ENCODE measurements at places on chromosomes 5 and 9.

- H3K36me3 ChIP-seq: no peaks in the 10 kb centered on the region
- 0 out of 2 replicates have a peak, but pooled peaks cover 1% of the 10 kb centered on the region for H3K4me1 ChIP-seq
- DNase-seq: no peak
- H3K4me3 ChIP-seq: no peak overlapping the region
Measured at GRCh38 chr5:137283801-137284200, 215.3 kb downstream of the SPOCK1 start.

DNA sequence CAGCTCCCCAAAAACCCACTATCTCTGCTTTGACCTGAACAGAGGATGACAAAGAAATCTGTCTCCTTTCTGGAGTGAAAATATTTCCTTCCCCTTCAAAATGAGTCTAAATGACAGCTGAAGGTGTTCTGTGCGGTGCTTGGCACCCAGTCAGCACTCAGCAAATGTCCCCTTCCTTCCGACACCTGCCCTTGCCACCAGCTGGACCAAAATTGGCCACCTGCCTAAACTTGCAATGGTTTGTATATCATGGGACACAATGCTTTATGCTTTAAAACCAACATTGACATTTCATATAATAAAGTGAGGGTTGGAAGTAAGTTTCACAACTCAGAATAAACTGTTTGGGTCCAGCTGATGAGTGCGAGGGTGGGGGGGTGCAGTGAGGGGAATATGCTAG lies 7.5 kb upstream of the TTC1 start:
- no peaks in the 10 kb centered on the region for H3K4me1 ChIP-seq
- no peaks in the 10 kb centered on the region for H3K36me3 ChIP-seq
- H3K4me3 ChIP-seq: no peak overlapping the region
- no peak for DNase-seq
- H3K27ac ChIP-seq: no peak overlapping the region

DNA sequence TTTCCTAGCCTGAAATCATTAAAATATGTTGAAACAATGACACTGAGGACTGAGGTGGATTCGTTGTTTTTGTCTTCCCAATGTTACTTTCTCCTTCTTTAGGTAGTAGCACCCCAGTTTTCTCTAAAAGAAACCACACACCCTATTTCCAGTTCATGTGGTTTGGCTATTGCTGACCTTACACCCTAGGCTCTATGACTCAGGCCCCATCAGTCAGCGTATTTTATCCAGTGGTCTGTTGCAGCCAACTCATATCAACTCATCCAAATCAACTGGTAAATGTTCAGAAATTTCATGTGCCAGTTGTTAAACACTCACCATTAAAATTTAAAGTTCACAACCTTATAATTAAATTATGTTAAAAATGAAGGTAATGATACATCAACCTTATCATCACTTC lies 44.6 kb upstream of the NFIB start:
- H3K27ac ChIP-seq: no peak overlapping the region
- H3K36me3 ChIP-seq: no peaks in the 10 kb centered on the region
- DNase-seq: no peak
- H3K4me1 ChIP-seq: peaks cover 1% of the 10 kb centered on the region
- H3K4me3 ChIP-seq: no peak overlapping the region

- no peak for DNase-seq
- no peaks in the 10 kb centered on the region for H3K27me3 ChIP-seq
- H3K36me3 ChIP-seq: no peaks in the 10 kb centered on the region
- H3K27ac ChIP-seq: no peak overlapping the region
- H3K4me1 ChIP-seq: peaks cover 1% of the 10 kb centered on the region
Measured at GRCh38 chr5:172745838-172746237, 25.2 kb downstream of the DUSP1 start.

- H3K4me1 ChIP-seq: peaks cover 5% of the 10 kb centered on the region
- no peak overlapping the region for H3K4me3 ChIP-seq
- H3K36me3 ChIP-seq: no peaks in the 10 kb centered on the region
- no peaks in the 10 kb centered on the region for H3K27me3 ChIP-seq
- no peak for DNase-seq
Measured at GRCh38 chr9:71683598-71684235, 84.6 kb downstream of the CEMIP2 start.

DNA sequence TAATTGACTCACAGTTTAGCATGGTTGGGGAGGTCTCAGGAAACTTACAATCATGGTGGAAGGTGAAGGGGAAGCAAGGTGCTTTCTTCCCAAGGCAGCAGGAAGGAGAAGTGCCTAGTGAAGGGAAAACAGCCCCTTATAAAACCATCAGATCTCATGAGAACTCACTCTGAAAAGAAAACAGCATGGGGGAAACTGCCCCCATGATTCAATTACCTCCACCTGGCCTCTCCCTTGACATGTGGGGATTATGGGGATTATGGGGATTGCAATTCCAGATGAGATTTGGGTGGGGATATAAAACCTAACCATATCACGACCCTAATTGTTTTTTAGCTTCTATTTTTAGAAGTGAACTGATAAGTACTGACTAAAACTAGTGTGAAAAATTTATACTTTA lies 1377.5 kb upstream of the DMAC1 start:
- H3K4me3 ChIP-seq: no peak overlapping the region
- H3K27me3 ChIP-seq: no peaks in the 10 kb centered on the region
- no peak for DNase-seq
- no peaks in the 10 kb centered on the region for H3K36me3 ChIP-seq
- H3K27ac ChIP-seq: no peak overlapping the region

DNA sequence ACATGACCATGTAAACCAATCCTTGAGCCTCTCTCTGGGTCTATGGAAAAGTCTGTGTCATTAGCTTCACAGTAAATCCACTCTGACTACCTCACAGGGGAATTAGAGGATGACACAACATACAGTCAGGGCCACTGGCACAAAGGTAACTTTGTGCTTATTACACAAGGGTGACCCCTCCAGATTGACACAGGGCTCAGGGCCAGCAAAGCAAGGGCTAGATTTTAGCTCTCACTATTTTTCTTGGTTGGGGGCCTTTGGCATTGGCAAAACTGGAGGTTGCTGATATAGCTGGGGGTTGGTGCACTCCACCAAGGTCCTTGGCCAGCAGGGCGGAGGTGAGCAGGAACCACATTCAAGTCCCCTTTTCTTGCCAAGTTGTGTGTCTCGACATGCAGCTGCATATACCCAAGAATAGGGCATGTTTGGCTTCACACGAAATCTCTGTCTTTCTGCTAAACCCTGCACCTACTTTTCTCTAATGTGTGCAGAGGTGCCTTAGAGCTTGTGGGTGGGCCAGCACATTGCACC lies 15.2 kb upstream of the OSMR start:
- no peaks in the 10 kb centered on the region for H3K36me3 ChIP-seq
- no peak overlapping the region for H3K4me3 ChIP-seq
- H3K27me3 ChIP-seq: no peaks in the 10 kb centered on the region
- no peak for DNase-seq
- H3K27ac ChIP-seq: no peak overlapping the region

DNA sequence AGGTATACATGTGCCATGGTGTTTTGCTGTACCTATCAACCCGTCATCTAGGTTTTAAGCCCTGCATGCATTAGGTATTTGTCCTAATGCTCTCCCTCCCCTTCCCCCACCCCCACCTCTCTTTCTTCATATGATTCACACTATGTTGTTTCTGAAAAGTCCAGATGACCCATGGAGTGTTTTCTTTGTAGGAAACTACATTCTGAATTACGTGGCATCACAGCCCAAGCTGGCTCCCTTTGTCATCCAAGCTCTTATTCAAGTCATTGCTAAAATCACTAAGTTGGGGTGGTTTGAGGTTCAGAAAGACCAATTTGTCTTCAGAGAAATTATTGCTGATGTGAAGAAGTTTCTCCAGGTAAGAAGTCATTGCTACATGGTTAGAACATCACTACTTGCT lies 30.4 kb downstream of the RANBP17 start:
- no peak overlapping the region for H3K27ac ChIP-seq
- no peak for DNase-seq
- no peak overlapping the region for H3K4me3 ChIP-seq
- no peaks in the 10 kb centered on the region for H3K4me1 ChIP-seq
- no peaks in the 10 kb centered on the region for H3K27me3 ChIP-seq

- H3K4me1 ChIP-seq: no peaks in the 10 kb centered on the region
- H3K36me3 ChIP-seq: no peaks in the 10 kb centered on the region
- H3K27me3 ChIP-seq: no peaks in the 10 kb centered on the region
- no peak overlapping the region for H3K4me3 ChIP-seq
- no peak for DNase-seq
Measured at GRCh38 chr5:75670577-75670976, 46.7 kb downstream of the POC5 start.

GRCh38 chr9:32468740-32469139 lies 57.3 kb downstream of the RIGI start:
- H3K4me1 ChIP-seq: no peaks in the 10 kb centered on the region
- no peak overlapping the region for H3K4me3 ChIP-seq
- H3K27ac ChIP-seq: no peak overlapping the region
- no peaks in the 10 kb centered on the region for H3K27me3 ChIP-seq
- H3K36me3 ChIP-seq: no peaks in the 10 kb centered on the region

DNA sequence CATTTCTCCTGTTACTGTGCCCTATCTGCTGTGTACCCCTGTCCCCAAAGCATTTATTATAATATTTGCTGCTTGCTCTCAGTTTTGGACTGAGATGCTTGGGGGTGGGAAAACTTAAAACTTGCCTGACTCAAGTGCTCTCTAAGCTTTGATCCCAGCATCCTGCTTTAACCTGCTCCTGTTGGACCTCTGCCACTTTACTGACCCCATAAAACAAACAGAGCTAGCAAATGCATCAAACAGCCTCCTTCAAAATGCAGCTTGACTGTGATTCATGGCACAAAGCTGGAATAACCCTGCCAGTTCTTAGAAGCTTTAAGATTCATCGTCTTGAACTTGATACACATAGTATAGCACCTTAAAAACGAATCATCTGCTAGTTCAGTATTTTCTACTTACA lies 212.5 kb downstream of the DEPDC1B start:
- no peak overlapping the region for H3K27ac ChIP-seq
- H3K4me3 ChIP-seq: no peak overlapping the region
- H3K27me3 ChIP-seq: no peaks in the 10 kb centered on the region
- no peaks in the 10 kb centered on the region for H3K4me1 ChIP-seq
- no peak for DNase-seq

GRCh38 chr5:38695021-38695958 lies 138.8 kb upstream of the LIFR start:
- H3K27ac ChIP-seq: no peak overlapping the region
- H3K27me3 ChIP-seq: no peaks in the 10 kb centered on the region
- DNase-seq: no peak
- H3K4me3 ChIP-seq: no peak overlapping the region
- H3K4me1 ChIP-seq: no peaks in the 10 kb centered on the region

- H3K27ac ChIP-seq: no peak overlapping the region
- H3K36me3 ChIP-seq: no peaks in the 10 kb centered on the region
- peaks cover 26% of the 10 kb centered on the region for H3K4me1 ChIP-seq
- H3K4me3 ChIP-seq: no peak overlapping the region
Measured at GRCh38 chr9:93949694-93950449, 5.3 kb downstream of the BARX1 start.

DNA sequence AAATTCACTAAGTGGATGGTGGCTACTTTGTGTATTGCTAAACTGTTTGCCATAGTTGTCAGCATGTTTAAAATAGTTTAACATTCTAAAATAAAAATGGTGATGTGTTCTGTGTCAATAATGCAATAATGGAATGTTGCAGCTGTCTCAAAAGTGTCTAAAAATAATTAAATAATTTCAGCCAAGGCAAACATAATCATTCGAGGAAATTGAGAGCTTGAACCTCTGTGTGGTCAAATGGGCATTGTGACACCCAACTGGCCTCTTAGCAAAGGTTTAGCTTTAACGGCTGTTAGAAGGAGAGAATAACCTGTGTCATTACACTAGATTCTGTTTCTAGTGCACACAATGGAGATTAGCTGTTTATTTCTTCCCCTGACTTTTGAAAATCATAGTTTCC lies 278.5 kb downstream of the TMEM167A start:
- no peak overlapping the region for H3K4me3 ChIP-seq
- H3K36me3 ChIP-seq: no peaks in the 10 kb centered on the region
- no peaks in the 10 kb centered on the region for H3K27me3 ChIP-seq
- no peak for DNase-seq

DNA sequence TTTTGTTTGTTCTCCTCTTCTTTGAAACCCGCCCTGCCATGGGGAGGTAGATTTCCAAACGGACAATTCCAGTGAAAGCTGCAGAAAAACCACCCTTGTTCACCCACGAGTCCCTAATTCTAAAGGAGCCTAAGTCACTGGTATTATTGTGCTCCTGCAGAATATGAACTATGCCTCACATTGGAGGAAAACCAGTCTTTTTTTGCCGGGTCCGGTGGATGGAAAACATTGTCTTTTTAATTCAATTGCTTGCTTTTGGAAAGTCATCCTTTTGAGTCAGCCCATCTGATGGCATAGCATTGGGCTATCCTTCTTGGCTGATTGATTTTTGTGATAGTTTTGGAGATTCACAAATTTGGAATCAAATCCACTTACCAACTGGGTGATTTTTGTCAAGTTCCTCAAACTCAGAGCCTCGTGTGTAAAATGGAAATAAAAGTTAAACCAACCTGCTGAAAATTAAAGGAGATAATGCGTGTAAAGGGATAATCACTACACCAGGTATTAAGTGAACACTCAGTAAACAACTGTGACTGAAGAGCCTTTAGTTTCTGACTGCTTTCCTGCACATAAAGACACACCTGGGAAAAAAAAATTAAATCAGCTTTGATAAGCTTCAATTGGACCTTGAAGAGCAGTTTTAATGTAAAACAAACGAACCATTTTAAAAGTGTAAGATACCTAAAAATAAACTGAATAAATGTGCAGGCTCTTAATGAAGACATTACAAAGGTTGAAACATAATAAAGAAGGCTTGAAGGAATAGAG lies 780 bp upstream of the CCNJL start:
- H3K27ac ChIP-seq: no peak overlapping the region
- H3K36me3 ChIP-seq: no peaks in the 10 kb centered on the region
- H3K27me3 ChIP-seq: no peaks in the 10 kb centered on the region
- H3K4me3 ChIP-seq: peak overlapping the region; percentile 86
- no peak for DNase-seq
- peaks cover 7% of the 10 kb centered on the region for H3K4me1 ChIP-seq

DNA sequence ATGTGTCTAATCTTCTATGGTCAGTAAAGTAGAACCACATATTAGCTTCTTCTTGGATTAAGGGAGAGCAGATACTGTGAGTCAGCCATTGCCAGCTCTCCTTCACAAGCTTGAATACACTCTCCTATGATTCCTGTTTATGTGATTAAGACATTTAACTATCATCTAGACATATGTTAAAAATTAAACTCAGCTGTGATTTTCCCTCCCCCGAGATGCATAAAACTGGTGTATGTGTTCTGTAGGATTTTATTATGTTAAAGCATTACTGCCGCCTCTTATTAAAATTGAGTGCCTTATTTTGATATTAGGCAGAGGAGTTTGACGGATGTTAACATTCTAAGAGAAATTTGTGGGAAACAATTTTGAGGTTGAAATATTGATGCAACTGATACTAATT lies 114.6 kb downstream of the ACTBL2 start:
- no peak for DNase-seq
- H3K36me3 ChIP-seq: no peaks in the 10 kb centered on the region
- H3K27me3 ChIP-seq: no peaks in the 10 kb centered on the region
- no peak overlapping the region for H3K4me3 ChIP-seq
- no peak overlapping the region for H3K27ac ChIP-seq

Data from iPS DF 6.9 (cell line).